Stimulated activated CD8-positive, alpha-beta memory T cell treated with anti-CD3 and anti-CD28 coated beads, Interleukin-4, amount 100 ng/mL, for 1 hour (primary cell): ENCODE measurements at places on chromosomes 5 and 9.

DNA sequence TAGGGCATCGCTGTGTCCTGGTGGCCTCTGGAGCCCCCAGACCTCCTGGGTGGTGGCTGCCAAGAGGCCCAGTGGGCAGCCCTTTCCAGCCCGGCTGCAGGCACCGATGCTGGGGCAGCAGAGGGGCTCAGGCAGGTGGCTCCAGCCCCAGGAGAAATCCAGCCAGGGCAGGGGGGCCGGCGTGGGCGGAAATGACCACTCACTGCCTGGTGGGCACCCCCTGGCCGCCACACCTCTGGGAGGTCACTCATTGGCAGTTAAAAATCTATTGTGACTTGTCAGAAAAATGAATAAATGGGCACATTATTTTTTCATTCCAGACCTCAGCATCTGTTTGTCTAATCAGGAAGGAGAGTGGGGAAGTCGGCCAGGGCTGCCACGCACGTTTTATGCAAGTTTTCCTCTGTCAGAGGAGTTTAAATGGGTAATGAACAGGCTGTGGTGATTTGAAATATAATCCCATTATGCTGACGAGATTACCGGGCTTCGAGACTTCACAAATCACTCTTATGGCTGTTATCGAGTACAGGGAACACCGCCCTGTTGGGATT, 171.9 kb downstream of the GAPVD1 start:
- DNase-seq, result no peak

DNA sequence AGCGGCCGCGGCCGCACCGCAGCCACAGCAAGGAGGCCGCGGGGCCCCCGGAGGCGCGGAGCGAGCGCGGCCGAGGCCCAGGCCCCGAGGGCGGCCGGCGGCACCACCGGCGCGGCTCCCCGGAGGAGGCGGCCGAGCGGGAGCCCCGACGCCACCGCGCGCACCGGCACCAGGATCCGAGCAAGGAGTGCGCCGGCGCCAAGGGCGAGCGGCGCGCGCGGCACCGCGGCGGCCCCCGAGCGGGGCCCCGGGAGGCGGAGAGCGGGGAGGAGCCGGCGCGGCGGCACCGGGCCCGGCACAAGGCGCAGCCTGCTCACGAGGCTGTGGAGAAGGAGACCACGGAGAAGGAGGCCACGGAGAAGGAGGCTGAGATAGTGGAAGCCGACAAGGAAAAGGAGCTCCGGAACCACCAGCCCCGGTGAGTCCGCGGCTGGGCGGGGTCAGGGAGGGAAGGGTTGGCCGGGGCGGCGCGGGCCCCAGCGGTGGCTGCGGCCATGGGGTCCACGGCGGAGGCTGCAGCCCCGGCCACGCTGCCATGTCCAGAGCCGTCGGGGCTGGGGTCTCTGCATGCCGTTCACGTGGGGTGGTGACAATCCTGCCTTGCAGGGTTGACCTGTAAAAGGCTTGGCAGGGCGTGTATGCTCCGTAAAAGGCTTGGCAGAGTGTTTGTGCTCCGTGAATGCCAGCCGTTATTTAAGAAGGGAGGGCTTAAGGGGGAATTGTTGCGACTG, 146.0 kb downstream of the CACNA1B start:
- no peak for DNase-seq

GRCh38 chr9:75941577-75942311, 51.3 kb downstream of the PCSK5 start:
- no peak for DNase-seq

DNA sequence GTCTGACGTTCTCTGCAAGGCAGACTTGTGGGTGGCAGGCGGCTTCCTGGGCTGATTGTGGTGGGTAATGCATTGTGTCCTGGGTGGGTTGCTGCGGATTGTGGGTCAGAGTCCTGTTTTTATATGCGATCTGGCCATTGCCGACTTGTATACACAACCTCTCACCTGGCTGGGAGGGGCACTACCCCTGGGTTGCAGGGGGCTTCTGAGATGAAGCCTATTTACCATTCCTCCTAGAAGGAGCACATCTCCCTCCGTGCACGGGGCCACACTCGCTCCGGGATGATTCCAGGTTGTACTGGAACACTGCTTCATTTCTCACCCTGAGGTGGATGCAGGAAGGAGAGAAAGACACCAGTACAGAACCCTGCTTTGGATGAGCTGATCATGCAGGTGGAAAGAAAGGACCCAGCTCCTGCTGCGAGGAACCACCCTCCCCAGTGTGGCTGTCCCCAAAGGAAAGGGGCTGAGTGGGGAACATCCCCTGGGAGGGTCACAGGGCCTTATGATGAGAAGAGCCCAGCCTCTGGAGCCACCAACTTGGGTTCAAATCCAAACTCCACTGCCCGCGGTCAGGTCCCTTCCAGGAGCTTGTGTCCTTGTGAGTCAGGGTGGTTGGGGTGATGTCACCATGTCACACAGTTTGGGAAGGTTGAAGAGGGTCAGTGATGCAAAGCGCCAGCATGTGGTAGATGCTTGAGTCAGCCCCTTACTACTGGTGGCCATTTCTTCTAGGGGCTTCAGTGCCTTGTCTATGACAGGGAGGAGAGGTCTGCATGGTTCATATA, 151.8 kb upstream of the COL5A1 start:
- DNase-seq, result no peak

DNA sequence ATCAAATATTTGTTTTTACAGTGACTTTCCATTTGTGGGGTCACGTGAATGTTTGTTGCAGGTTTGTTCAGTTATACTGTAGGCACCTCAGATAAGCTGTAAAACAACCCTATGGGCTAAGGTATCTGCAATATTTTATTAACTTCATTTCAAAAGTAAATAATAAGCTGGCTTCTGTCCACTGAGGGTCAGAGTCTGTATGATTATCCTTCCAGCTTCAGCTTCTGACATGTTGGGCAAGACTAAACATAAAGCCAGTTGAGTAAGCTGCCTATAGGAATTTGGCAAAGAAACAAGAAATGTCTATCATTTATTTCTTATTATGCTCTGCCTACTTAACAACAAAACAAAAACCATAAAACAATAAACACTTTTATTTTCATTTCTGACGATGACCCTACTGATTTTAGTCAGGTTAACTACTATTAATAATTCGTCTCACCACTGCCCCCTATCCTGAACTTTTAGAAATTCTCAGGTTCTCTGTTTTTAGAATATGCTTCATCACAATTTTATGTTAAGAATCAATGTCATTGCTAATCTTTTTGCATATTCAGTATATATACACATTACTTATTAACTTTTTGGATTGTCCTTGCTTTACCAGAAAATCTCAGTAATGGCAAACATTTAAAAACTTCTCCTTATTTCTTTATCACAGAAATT, 413.6 kb upstream of the ADAMTSL1 start:
- no peak for DNase-seq

GRCh38 chr5:136133922-136134379, 1.3 kb downstream of the SMAD5 start:
- DNase-seq, result no peak

- no peak for DNase-seq
Observed at GRCh38 chr5:17492770-17493169, 5.3 kb upstream of the TAF11L2 start.

DNA sequence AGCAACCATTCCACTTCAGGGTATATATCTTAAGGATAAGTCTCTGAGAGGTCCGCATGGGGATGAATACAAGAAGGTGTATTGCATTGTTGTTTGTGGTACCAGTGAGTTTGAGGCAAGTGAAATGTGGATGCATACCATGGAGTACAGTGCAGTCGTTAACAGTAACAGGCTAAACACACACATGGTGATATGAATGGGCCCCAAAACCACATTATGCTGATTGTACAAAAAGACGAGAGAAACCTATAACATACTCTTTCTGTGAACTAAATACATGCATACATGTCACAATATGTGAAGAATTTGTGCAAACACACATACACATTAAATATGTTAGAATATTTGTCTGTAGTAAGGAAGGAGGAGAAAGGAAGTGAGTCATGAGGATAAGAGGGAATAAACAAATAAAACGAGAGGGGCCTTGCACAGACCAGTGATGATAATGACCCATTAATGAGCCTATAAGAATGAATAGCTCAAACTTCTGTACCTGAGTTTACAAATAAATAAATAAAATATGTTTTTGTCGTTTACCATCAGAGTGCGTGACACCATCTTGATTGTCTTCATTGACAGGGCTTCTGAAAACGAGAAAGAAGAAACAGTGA, 66.5 kb upstream of the RICTOR start:
- DNase-seq, result no peak

- DNase-seq, result no peak
Observed at GRCh38 chr9:132032238-132032950, 47.3 kb downstream of the MED27 start.

DNA sequence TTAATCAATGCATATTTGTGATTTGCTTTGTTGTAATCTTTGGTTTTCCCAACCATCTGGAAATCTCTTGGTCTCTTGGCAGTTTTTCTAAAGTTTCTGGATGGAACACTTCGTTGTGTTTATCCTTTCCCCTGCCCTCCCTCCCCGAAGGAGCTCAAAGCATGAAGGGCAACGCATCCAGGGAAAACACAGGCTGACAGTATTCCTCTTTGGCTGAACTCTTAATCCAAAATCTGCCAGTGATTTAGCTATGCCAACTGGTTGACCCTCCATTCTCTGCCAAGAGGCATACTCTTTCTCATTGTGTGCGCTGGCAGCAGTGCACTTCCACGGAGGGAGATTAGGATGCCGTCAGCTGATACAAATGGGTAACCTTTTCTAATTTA, 20.5 kb downstream of the ZBTB34 start:
- DNase-seq, result no peak

DNA sequence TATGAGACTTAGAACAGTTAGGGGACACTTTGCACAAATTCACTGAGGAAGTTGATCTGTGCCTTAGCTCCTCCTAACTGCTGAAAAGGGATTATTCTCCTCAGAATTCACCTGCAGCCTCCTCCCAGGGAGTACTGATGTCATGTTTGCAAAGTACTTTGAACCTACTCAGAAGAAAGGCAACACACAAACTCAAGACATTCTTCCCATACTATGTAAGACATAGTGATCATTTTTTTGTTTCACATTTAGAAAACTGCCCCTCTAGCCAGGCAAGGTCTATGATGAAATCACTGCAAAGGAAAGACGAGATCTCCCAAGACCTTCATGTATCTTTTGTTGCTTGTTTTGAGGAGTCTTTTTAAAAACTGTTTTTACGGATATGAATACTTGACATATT, 10.6 kb upstream of the VLDLR start:
- DNase-seq, result no peak

GRCh38 chr5:168607946-168608345, 28.8 kb upstream of the PANK3 start:
- no peak for DNase-seq

- DNase-seq, result no peak
Observed at GRCh38 chr9:33011831-33012230, 10.4 kb upstream of the APTX start.

- no peak for DNase-seq
Observed at GRCh38 chr9:16308645-16309044, 561.8 kb downstream of the BNC2 start.

DNA sequence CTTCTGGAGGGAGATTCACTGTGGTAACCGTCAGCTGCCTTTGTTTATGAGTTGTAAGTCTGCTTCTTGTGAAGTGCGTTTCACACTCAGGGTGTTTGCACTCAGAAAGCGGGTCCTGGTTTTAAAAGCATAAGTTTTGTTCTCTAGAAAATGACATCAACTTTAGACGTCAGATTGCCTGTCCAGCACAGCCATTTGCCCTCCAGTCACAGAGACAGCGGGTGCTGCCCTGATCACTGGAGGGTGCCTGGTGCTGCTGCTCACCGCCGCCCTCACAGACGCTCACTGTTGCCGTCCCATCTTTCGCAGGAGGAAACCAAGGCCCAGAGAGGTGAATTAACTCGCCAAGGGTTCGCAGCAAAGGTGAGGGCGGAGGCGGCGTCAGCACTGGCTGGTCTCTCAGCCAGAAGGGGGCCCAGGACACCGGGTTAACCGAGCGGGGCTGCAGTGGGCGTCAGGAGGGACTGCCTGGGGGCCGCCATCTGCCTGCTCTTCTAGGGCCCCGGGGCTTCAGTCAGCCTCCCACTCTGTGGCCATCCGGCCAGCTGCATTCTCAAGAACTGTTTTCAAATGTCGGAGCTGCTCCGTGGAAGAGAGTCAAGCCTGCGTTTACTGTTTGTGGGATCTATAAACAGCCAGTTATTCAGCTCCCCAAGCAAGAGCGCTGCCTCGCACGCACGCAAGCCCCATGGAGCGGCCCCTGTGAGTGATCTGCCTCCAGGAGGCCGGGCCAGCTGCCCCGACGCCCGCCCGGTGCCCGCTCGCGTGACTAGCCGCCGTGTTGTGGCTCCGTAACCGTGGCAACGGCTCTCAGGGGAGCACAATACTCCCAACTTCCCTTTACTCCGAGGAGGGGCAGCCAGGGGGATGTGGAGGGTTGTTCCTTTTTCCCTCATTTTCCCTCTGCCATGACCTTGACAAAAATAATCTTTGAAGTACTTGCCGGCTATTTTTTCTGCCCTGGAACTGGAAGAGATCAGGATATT, 43.4 kb upstream of the EXOC3 start:
- no peak for DNase-seq

DNA sequence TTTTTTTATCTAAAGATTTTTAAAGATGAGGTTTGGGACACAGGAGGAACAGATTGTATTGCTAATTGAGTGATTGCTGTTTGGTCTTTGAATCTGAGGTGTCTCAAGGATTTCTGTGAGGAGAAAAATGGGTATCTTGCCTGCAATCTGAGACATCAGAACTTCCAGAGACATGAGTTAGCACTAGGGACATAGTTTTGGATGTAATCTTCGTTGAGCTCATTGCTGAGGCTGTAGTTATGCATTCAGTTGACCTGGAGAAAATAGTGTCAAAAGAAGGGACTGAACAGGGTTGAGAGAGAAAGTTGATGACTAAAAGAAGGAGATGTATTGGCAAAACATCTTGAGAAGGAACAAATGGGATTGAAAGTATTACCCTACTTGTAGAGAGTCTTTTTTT, 24.6 kb downstream of the C9orf85 start:
- no peak for DNase-seq

DNA sequence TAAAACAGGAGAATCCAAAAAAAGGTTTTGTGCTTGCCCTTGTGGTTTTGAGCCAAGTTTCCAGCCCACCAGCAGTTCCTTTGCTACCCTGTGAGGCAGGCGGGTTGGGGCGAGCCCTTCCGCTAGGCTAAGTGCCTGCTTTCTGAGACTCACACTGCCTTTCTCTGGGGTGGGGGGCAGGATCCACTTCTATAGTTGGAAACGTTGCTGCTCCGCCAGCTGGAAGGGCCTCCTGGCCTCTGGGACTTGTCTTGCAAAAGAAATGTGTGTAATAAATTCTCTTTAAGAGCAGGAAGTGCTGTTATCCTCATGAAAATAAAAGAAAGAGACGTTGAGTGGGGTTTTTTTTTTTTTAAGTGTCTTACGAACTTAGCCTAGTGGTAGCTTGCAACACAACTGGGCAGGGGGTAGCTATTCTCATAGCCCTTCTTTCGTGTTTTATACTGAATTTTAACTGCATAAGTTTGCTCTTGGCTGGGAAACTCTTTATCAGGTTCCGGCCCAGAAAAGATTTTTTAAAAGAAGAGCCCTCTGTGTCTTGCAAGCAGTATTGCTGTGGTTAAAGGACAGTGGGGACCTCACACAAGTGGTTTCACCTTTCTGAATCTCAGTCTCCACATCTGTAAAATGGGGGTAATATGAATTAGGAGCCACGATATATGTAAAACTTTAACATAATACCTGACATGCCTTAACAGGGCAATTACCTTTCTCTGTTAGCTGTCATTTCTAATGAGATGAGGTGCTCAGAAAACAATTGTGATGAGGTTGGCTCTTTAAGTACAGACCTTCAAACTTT, 19.8 kb downstream of the JADE2 start:
- no peak for DNase-seq
